ENCODE measurements at places on chromosomes 11 and 22.

DNA sequence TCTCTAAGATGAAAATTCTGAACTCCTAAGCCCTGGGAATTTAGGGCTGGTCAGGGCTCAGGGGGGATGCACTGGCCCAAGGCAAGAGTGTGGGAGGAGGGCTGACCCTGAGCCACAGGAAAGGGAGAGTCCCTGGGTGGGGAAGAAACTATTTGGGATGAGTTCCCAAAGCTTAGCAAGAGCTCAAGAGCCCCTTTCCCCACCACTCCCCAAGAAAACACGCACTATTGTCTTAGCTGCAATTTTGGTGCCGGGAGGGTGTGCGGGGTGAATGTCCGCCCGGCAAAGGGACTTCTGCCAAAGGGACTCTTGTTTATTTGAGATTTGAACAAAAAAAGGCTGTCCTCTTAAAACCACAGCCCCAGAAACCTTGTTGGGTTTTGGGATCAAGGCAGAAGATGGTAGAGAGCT lies 37.0 kb downstream of the KIAA1671 start:
- DNase-seq = no peak

DNA sequence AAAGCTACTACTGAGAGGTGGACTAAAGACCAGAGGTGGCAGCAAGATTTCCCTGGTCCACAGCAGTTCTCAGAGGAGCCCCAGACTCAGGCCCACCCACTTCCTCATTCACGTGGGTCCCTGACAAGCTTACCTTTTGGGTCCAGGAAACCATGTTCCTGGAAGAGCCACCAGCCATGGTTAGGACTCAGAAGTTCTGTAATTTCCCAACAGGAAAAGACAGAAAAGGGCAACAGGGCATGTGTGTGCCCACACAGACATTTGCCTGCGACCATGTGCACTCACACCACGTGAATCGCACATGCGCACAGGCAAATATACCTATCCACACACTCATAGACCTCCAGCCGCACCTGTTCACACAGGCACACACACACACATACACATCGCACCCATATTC lies 42.9 kb downstream of the LRRC32 start:
- DNase-seq = no peak

DNA sequence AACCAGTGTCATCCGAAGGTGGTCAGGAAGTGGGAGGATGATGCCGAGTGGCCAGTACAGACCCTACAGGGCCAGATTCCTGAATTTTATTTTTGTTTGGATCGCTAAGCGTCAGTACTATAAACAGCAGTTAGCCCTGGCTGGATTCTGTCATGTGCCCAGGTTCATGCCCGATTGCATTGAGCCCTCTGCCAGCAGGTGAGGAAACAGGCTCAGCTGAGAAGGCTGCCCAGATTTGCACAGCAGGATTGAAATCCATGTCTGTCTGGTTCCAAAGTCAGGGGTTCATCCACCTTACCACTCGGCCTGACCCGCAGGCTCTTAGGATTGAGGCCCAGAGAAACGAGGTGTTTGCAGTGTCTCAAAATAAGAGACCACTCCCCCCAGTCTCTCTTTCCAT lies 9.1 kb upstream of the TBC1D22A start:
- DNase-seq = no peak

DNA sequence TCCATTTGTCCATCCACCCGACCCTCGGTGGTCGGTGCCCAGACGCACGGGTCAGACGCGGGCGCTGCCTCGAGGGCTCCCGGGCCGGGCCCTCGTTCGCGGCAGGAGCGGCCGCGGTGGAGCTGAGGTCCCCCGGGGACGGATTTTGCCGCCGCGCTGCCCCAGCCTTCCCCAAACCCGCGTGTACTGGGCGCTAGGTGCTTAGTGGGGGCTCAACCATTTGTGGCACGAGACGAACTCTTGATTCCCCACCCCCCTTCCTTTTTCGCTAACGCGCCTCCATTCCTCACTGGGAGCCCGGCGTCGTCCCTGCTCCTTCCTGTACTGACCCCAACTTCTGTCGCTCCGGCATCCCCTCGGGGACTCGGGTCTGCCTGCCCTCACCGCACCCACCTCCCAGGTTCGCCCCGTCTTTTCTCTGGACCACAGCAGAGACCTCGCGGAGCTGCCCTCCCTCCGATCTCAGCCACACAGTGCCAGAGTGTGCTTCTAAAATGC lies 789 bp upstream of the CBX7 start:
- DNase-seq = no peak

- no peak for DNase-seq
Measured at GRCh38 chr22:21590809-21591641, 23.5 kb downstream of the UBE2L3 start.

DNA sequence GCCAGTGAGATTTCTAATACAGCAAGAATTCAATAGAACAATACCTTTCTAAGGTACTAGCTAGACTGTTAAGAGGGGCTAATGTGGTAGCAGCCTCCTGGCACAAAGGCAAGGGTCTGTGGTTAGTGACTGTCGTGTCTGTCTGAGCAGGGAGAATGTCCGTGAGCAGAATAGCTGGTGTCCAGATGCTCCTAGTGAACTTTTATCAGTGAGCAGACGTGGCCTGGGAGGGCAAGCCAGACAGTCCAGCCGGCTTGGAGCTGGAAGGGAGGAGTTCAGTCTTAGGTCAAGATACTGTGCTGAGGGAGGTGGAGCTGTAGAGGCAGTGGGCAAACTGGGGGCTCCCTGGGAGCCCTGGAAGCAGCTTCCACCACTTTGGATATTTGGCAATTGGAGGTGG lies 138.6 kb downstream of the TEAD1 start:
- DNase-seq = no peak

DNA sequence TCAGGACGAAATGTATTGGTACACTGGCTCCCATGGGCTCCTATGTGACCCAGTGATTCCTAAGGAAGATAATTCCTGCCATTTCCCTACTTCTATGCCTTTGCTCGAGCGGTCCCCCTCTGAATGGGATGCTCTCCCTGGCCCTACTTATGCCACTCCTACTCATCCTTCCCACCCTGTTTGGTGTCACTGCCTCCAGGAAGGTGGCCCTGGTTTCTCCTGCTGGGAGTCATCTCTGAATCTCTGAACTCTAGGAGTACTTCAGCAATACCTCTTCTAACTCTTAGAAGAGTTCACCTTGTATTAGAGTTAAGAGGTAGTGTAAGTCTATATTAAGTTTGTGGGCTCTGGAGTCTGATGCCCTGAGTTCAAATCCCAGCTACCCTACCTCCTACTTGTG lies 35.5 kb upstream of the LRRC55 start:
- no peak for DNase-seq

- no peak for DNase-seq
Measured at GRCh38 chr22:44037519-44038375, 13.6 kb downstream of the PARVB start.

GRCh38 chr22:42151924-42152635 lies 21.5 kb upstream of the CYP2D6 start:
- no peak for DNase-seq

DNA sequence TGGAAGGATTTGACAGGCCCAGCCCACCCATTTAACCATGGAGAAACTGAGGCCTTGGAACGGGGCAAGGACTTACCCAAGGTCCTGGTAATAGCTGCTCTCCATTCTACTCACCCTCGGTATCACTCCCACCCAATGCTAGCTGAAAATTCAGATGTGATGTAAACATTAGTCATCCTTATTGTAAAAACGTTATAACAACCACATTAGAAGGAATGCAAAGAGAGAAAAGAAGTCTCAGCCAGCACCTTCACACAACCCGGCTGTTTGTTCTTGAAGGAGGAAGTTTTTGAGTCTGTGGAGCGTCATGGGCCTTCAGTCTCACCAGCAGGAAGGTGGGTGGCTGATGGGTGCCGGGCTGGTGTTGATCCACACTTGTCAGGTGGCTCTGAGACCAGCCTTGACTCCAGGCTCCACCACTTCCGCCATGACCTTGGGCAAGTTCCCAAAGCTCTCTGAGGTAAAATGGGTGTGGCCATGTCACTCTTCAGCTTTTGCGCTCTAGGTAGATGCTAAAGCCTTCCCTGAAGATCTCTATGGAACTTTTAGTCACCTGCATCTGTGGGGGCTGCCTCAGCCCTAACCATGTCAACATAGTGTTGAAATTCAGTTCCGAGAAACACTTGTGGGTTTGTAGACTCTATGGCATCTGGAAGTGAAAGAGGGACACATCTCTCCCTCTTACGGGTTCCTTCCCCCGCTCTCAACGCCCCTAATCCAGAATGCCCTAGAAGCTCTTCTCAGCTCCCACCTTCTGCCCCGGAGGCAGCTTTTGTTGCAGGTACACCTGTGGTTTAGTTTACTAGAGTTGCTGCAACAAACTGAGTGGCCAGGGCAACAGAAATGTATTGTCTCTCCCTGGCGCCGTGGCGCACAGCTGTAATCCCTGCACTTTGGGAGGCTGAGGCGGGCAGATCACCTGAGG lies 14.8 kb downstream of the CD6 start:
- peak; percentile 92 for DNase-seq

DNA sequence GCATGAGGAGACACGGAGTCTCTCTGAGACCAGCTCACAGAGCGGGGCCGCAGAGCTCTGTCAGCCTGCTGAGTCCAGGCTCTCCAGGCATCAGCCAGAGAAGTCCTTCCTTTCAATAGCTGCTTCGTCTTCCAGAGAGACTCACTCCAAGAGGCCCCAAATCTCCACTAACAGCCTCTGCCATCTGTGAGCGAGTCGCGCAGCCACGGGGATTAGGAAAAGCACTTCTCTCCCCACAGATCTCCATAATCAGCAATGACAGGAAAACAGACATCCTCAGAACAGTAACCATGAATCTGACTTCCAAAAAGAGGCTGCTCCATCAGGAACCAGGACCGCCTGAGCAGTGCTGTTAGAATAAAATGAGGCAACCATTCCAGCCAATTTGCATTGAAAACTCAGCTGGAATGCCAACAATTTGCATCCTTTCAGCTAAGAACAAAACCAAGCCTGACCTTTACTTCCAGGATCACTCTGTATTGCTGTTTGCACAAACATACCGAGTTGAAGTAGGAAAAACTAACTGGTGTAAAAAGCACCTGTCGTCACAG lies 65.4 kb downstream of the SMCO4 start:
- DNase-seq = no peak

DNA sequence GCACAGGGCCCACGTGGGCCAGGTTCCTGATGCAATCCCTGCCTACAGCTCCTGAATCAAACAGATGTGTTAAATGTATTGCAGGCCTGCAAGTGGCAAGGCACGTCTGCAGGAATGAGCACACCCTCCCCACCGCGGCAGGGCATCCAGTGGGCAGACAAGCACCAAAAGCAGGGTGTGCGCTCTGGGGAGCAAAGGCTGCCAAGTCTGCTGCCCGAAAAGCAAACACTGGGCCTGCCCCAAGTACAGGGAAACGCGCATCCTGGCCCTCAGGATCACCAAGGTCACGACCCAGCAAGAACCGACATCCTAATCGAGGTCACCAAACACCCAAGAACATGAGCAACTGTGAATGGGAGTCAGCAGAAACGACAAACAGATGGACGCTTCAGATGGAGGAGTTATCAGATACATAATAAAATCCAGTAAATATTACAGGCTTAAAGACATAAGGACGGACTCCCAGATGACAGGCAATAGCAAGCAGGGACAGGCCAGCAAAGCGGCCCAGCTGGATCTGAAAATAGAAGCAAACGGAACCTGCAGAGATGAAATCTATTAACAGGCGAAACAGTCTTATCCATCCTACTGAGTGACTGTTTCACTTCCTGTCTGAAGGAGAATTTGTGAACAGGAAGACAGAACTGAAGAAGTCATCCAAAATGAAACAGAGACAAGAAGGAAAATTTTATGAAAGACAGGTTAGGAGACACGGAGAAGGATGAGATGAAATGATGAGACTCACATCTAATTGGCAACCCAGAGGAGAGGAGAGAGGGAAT lies 26.7 kb downstream of the CARS1 start:
- DNase-seq = no peak

GRCh38 chr22:29885610-29886009 lies 2.6 kb downstream of the MTMR3 start:
- DNase-seq = no peak

DNA sequence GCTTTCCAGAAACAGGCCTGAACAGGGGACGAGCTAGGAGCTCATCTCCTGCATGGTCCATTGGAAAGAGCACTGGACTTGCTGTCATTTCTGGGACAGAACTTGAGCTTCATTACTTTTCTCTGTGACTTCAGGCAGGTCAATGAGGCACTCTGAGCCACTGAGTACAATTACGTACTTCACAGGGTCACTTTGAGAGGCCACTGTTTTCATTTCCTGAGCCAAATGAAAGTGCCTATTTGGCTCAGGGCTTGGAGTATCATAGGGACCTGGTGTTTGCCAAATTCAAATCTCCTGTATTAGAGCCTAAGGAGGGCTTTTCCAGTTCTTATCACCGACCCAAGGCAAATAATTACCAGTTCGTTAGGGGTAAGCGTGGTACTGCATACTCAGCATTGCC lies 319.3 kb downstream of the CADM1 start:
- DNase-seq = no peak

GRCh38 chr11:44754876-44755555 lies 28.3 kb downstream of the TSPAN18 start:
- DNase-seq = no peak
